ENCODE measurements at places on chromosomes 12 and 14.

- DNase-seq = no peak
Measured at GRCh38 chr12:132766380-132767085, 4.9 kb upstream of the ANKLE2 start.

DNA sequence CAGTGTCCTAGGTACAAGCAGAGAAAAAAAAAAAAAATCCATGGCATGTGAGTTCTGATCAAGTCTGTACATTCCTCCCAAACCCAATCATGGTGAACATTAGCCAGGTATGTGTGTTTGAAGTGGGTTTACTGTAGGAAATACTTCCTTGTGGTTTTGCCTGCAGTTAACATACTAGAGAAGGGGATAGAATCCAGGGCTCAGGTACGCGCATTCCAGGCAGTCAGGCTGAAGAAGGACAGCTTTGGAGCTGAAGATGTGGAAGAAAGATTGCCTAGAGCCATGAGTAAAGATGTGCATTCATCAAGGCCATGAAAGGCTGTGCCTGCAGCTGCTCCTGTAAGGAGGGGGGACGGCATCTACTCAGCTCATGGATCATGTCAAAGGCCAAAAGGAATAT, 88.2 kb upstream of the NTF3 start:
- no peak for DNase-seq

- no peak for DNase-seq
Measured at GRCh38 chr14:30142216-30142615, 214.6 kb upstream of the PRKD1 start.

GRCh38 chr12:124916374-124917134, 2.1 kb upstream of the UBC start:
- DNase-seq = peak; percentile 95

- DNase-seq = no peak
Measured at GRCh38 chr12:48602192-48602989, 32.5 kb upstream of the LALBA start.

DNA sequence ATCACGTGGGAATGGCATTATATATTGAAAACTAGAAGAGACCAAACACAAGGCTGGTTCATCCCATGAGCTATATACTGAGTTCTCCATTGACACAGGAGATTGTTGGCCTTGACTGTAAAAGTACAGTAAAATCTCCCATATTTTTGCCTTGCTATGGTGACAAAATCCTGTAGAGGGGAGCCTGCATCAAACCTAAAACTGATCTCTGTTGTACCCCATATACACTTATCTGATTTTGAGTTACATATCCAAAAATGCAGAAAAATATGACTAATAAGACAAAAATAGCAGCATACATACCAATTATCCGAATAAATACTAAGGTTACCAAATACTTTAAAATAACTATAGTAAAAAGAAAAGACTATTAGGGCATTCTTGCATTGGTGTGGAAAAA, 60.4 kb downstream of the TMTC3 start:
- no peak for DNase-seq

DNA sequence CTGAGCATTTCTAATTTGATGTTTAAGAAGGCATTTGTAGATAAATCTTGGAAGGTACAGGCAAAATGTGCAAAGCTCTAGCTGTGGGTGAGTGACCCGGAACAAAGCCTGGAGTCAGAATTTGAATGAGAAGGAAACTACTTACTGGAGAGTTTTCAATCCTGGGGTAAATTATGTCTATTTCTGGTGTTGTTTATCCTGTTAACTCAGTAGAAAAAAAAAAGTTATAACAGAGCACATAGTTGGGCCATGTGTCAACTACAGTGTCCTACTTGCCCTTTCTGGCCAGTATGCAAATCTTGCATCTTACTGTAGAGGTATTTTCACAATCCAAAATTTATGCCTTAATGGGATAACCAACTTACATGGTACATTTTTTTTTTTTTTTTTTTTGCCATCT, 182.3 kb downstream of the SYNE2 start:
- no peak for DNase-seq

GRCh38 chr12:115451780-115452736, 768.1 kb upstream of the TBX3 start:
- no peak for DNase-seq

GRCh38 chr14:51035611-51036192, 59.2 kb downstream of the TRIM9 start:
- no peak for DNase-seq

- no peak for DNase-seq
Measured at GRCh38 chr12:30145684-30146032, 361.9 kb upstream of the TMTC1 start.

GRCh38 chr12:47747126-47747525, 11.6 kb downstream of the RAPGEF3 start:
- DNase-seq = no peak

DNA sequence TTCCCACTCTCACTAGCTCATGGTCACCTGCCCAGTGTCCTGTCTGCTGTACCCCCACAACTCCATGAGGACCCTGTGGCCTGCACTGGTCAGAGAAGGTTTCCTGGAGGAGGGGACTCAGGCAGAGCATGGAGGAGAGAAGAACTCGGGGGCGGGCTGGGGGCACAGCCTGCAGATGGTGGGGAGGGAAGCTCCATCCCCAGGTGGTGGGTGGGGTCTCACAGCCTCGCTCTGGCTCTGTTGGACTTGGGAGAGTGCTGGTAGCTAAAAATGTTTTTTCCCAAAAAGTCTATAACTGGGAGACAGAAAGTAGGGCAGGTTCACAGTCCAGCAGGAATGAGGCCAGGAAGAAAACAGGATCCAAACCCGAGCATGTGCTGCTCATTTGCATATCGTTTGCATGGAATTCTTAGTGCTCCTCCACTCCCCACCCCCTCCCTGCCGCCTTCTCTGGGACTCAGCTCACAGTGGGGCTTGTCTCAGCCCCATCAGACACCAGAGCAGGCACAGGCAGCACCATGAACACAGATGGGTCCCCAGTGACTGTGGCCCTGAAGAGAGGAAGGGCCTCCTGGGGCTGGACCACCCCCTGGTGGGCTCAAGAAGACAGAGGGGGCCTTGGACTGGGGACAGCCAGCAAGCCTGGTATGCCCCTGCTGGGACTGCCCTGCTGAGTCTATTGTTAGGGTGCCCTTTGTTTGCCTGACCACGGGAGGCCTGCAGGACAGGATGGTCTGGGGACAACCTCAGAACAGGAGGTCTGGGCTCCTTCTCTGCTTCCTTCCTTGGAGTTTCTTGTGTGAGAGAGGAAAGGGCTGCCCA, 67.0 kb upstream of the SFSWAP start:
- no peak for DNase-seq
